Retina (tissue), 1 donor: ENCODE measurements at places on chromosomes 3 and 15.

DNA sequence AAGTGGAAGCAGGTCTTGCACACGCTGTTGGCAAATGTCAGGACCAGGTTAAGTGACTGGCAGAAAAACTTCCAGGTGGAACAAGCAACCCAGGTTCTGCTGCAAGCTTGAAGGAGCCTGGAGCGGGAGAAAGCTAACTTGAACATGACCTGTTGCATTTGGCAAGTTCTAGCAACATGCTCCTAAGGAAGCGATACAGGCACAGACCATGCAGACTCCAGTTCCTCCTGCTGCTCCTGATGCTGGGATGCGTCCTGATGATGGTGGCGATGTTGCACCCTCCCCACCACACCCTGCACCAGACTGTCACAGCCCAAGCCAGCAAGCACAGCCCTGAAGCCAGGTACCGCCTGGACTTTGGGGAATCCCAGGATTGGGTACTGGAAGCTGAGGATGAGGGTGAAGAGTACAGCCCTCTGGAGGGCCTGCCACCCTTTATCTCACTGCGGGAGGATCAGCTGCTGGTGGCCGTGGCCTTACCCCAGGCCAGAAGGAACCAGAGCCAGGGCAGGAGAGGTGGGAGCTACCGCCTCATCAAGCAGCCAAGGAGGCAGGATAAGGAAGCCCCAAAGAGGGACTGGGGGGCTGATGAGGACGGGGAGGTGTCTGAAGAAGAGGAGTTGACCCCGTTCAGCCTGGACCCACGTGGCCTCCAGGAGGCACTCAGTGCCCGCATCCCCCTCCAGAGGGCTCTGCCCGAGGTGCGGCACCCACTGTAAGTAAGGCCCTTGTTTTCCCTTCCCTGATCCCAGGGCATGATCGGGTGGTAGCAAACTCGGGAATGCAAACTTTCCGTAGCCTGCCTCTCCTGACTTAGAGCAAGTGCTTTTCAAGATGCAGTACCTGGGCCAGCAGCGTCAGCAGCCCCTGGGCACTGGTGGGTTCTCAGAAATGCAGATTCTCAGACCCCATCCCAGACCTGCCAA, 759 bp downstream of the GALNT15 start:
- DNase-seq: no peak

DNA sequence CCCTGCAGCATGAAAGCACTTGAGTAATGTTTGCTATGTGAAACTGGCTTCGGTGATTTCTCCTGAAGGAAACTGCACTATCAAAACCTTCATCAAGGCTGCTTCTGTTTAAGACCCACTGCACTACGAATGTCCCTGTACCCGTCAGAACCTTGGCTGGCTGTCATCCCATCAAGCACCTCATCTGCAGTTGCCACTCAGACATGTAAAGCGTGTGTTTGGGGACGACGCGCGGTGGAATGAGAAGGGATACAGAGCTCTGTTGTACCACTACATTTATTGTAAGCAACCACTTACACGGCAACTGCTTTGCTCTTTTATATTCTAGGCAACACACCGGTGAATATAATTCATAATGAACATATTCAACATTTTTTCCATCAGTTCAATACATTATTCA, 147.6 kb downstream of the TIGIT start:
- no peak for DNase-seq

GRCh38 chr3:15495461-15496340, 25.8 kb downstream of the COLQ start:
- peak; percentile 63 for DNase-seq

GRCh38 chr15:88322461-88322860, 65.9 kb upstream of the NTRK3 start:
- no peak for DNase-seq

DNA sequence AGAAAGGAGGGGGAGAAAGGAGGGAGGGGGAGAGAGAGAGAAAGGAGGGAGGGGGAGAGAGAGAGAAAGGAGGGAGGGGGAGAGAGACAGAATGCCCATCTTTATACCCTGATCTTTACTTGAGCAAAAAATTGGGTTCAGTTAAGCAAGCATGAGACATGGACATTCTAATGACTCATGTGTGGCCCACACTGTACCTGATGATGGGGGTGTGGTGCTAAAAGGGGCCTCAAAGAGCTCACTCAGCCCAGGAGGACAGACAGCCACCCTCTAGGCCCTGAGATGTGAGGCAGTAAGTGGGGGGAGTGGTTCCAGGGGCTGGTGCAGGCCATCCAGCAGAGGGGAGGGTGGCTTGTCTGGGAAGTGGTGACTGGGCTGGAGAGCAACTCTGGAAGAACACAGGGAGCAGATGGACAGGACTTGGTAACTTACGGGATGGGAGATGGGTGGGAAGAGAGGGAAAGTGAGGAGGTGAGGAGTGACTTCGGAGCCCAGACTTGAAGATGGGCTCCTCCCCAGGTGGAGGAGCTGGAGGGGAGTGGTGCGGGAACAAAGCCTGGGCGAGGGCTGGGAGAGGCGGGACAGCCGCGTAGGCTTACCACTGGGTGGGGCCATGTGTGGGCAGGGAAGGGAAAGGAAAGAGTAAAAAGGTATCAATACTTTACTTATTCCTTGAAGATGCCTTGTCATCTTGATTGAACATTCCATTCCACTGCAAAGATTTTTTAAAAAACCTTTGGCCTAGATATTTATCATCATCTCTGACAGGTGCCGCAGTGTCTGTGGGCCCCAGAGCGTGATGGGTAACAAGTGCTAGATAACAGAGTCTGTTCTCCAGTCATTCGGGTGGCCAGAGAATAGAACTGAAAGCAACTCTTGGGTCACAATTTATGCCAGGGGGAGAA, 32.3 kb downstream of the TSPAN3 start:
- no peak for DNase-seq

- DNase-seq: no peak
Observed at GRCh38 chr3:115804713-115805119, 181.4 kb downstream of the GAP43 start.

- DNase-seq: no peak
Observed at GRCh38 chr3:190912736-190913135, 50.2 kb upstream of the GMNC start.

- no peak for DNase-seq
Observed at GRCh38 chr3:12741209-12741608, 17.9 kb downstream of the TMEM40 start.

GRCh38 chr3:33717616-33717865, 513 bp downstream of the CLASP2 start:
- no peak for DNase-seq

- DNase-seq: peak; percentile 49
Observed at GRCh38 chr3:38738630-38739395, 77.2 kb downstream of the SCN10A start.

GRCh38 chr15:34608517-34608916, 25.1 kb upstream of the GOLGA8B start:
- DNase-seq: no peak

DNA sequence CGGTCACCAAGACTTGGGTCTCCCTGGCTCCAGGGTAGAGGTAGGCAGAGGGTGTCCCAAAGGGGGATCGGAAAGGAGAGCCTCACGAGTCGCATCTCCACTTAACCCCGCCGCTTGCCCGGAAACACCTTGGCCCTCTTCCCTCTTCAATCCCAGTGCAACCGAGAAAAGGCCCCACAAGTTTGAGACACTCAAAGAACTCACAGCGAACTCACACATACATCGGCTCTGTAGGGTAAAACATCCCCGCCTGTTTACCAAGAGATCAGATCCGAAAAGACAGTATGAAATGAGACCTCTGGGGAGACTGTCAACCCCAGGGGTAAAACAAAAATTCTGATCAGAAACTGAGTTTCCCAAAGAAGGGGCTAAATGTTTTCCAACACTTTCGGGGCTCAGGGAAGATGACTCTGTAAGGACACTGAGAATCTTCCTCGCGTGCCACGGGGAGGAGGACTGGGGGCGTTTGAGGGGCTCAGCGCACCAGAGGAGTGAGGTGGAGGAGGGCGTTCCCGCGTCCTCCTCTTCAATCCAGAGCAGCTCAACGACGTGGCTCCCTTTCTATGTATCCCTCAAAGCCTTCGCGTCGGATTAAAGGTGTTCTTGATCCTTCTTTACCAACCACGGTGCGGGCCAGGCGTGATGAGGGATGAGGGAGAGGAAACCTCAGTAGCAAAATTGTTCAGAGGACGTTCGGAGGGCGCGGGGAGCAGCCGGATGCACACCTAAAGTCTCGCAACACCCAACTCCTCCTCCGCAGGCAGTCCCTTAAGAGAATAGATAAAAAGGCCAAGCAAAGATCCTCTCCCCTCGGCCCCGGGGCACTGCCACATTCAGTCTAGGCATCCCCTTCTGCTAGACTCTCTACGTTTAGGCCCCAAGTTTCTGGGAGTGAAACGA, 3.7 kb downstream of the WNT5A start:
- DNase-seq: peak; percentile 47

- DNase-seq: no peak
Observed at GRCh38 chr3:169964176-169964575, 2.4 kb upstream of the SEC62 start.

GRCh38 chr15:65942436-65942835, 73.1 kb downstream of the RAB11A start:
- DNase-seq: no peak

- no peak for DNase-seq
Observed at GRCh38 chr3:155640098-155640497, 104.8 kb downstream of the PLCH1 start.

- DNase-seq: no peak
Observed at GRCh38 chr3:195013411-195014361, 257.3 kb downstream of the XXYLT1 start.

GRCh38 chr15:26235864-26236263, 372.7 kb upstream of the ATP10A start:
- DNase-seq: no peak

GRCh38 chr3:53593611-53594010, 99.2 kb downstream of the CACNA1D start:
- DNase-seq: no peak

- no peak for DNase-seq
Observed at GRCh38 chr3:140341817-140342403, 336.0 kb upstream of the TRIM42 start.

GRCh38 chr3:76789237-76789636, 250.7 kb upstream of the ROBO2 start:
- peak; percentile 22 for DNase-seq

DNA sequence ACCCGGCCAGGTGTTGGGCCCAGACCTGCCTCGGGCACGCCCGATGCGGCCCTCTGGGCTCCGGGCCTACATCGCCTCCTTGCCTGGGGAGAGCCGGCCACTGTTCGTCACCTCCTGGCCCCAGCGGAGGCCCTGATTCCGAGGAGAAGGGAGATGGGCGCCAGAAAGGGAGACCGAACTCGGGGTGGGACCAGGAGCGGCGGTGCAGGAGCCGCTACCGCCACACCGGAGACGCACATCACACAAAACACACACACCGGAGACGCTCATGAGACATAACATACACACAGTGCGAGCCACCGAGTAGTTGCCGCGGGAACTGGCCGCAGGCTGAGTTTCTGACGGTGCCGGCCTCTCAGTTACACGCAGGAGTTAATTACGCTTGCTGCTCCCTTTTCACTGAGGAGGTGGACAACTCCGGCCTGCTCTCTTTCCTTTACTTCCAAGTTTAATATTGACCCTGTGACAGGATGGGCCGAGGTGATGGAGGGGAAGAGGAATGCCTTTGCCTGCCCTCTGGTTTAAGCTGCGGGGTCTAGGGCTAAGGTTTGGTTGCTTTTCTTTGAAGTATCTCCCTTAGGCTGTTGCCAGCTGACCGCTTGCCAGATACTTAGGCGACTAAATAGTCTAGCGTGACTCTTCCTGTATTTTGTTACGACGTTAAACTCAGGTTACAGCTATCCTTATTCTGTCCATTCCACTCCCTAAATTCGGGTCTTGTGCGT, 570 bp downstream of the PCNP start:
- no peak for DNase-seq

- DNase-seq: no peak
Observed at GRCh38 chr15:60017538-60018520, 13.7 kb downstream of the FOXB1 start.
